ENCODE measurements at places on chromosomes 13 and 19. TPM values are rescaled to one million over a fixed set of nuclear protein-coding genes. Genes with fewer than 3 reads are reported as not detected.

GRCh38 chr13:99975626-99976025 is 4.1 kb upstream of the ZIC5 start:
- no peak for DNase-seq
- H3K27me3 ChIP-seq: peaks cover 82% of the 10 kb centered on the region
- H3K36me3 ChIP-seq: peaks cover 6% of the 10 kb centered on the region
- H3K27ac ChIP-seq: no peak overlapping the region
- peaks cover 9% of the 10 kb centered on the region for H3K4me1 ChIP-seq

RASA3 gene
- total RNA-seq: 115 TPM

ZNF260 gene
- 13.7 TPM for total RNA-seq

NHLRC3 gene
- total RNA-seq: 20.4 TPM

GRCh38 chr13:84684804-84685203 is 802.5 kb upstream of the SLITRK1 start:
- H3K27me3 ChIP-seq: no peaks in the 10 kb centered on the region
- no peak overlapping the region for H3K4me3 ChIP-seq
- H3K27ac ChIP-seq: no peak overlapping the region
- no peaks in the 10 kb centered on the region for H3K4me1 ChIP-seq
- DNase-seq: no peak
- H3K36me3 ChIP-seq: no peaks in the 10 kb centered on the region

CPB2 gene
- total RNA-seq: not detected

- peaks cover 35% of the 10 kb centered on the region for H3K27me3 ChIP-seq
- no peaks in the 10 kb centered on the region for H3K36me3 ChIP-seq
- peak; percentile 50 for DNase-seq
- H3K4me3 ChIP-seq: no peak overlapping the region
These were observed 6.5 kb upstream of the OPA3 start for GRCh38 chr19:45591004-45591637.

TLE2 gene
- total RNA-seq: 0.99 TPM

- peak within 1 kb of the TSS; percentile 85 for H3K27ac ChIP-seq
- peaks cover 29% of the 10 kb centered on the region for H3K4me1 ChIP-seq
- peaks cover 3% of the 10 kb centered on the region for H3K36me3 ChIP-seq
- H3K27me3 ChIP-seq: no peaks in the 10 kb centered on the region
These were observed at the start of gene CYSLTR2 for GRCh38 chr13:48653472-48653939. TSS of gene CYSLTR2 (plus strand) at chr13:48653929. CDS start at chr13:48706818, 52,889 bp downstream.

Data from activated CD4-positive, alpha-beta T cell treated with anti-CD3 and anti-CD28 coated beads, Interleukin-2, amount 10 ng/mL, durations not matched to agents 7 days and 5 days (primary cell).